ENCODE measurements at places on chromosomes 7 and 10.
A peak's percentile ranks its signal among the peaks of the same experiment; 100 is the strongest.

DNA sequence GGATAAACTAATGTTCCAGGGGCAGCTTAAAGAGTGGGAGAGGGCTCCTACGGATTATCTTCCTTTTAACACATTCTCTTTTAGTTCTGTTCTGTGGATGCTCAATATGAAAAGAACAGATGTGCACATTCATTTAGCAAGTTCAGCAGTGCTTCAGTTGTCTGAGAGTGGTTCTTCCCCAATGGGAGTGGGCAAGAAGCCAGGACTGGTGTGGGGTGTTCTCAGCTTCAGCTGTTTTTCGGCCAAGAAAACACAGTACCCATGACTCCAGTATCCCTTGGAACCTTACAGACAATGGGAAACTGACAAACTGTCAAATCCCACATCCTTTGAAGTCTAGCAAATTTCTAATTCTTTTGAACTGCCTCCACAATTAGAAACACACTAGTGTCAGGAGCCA lies 71.5 kb upstream of the LRRC17 start:
- no peak for DNase-seq

- no peak for DNase-seq
These were observed 9.8 kb upstream of the MAFK start for GRCh38 chr7:1520539-1521234.

- peak; percentile 97 for DNase-seq
These were observed 55.8 kb upstream of the CDCA7L start for GRCh38 chr7:22001345-22002004.

GRCh38 chr10:18532881-18533535 lies 118.4 kb downstream of the NSUN6 start:
- DNase-seq: no peak

GRCh38 chr7:25216837-25217236 lies 11.4 kb downstream of the NPVF start:
- DNase-seq: peak; percentile 34

GRCh38 chr10:79348640-79348988 lies 1.3 kb downstream of the PPIF start:
- DNase-seq: no peak

DNA sequence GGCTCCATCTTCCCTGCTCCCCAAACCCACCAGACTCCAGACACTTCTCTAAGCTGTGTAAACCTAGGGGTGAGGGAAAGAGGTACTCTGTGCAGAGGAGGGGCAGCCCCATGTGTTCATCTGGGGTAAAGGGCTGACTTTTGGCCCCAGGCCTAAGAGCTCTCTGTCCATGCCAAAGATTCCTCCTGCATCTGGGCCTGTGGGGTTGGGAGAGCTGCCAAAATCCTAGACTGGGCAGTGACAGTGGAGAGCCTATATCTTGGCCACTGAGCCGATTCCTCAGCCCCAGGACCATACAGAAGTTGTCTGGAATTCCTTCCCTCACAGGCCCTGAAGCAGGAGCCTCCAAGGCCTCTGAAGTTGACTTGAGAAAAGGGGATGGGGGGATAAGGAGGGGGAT lies 25.3 kb upstream of the LEP start:
- DNase-seq: no peak

GRCh38 chr7:128188396-128189230 lies 52.5 kb upstream of the LEP start:
- no peak for DNase-seq

- no peak for DNase-seq
These were observed 16.4 kb downstream of the SRRM3 start for GRCh38 chr7:76217942-76218566.

DNA sequence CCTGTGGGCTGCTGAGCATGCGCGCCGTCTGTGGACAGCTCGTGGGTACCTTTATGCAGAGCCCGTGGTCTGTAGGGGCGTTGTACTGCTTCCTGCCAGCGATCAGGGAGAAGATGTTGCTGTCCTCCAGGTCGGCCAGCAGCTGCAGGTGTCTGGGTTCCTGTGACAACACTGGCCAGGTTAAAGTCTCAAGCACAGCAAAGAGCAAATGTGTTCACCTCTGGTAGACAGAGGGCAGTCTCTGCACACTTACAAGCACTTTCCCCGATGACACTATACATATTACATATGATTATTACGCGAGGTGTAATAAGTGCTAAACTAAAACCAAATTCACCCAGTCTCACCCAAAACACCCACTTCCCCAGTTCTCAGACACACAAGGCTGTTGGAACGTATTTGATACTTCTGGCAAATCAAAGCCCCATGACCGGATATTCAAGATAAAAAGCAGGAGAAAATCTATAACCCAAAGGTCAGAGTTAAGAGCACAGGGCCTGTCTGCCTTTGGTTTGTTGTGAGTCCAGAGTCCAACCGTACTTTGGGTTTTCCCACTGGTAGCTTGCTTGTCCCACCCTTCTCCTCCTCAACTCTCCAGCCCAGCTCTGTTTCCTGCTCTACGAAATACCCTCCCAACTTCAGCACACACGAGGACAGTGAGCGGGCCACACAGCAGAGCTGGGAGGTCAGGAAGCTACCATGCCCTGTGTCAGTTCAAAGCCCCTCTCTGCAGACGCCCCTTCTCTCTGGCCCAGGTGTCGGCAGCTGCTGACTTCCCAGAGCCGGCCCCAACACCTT lies 49.7 kb upstream of the DDC start:
- DNase-seq: no peak

DNA sequence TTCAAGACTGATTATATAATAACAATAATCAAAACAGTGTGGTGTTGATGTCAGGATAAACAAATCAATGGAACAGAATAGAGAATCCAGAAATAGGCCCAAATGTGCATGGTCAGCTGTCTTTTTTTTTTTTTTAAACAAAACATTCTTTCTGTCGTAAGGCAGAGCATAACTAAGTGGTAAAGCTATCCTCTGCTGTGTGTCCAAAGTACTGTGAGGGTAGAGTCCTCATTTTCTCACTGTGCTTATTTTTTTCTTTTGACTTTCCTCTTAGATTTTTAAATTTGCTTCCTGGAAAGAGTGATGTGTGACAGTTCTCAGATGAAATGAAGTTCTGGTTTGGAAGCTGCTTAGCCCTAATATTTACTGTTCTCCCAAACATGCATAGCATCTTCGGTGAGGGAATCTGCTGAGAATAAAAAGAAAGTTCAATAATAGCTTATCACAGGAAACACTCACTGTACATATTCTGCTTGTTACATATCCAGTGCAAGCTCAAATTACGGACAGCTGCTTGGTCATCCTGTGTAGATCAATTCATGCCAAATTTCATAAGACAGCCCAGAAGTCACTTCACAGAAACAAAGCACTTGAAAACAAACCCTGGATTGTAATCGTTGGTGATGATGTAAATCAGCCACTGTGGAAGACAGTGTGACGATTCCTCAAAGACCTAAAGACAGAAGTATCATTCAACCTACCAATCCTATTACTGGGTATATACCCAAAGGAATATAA lies 423.9 kb downstream of the NEBL start:
- DNase-seq: no peak

GRCh38 chr7:39168403-39169098 lies 190.8 kb downstream of the POU6F2 start:
- no peak for DNase-seq

GRCh38 chr7:94883616-94884015 lies 23.8 kb upstream of the PPP1R9A start:
- no peak for DNase-seq

GRCh38 chr7:34190299-34190698 lies 285.0 kb downstream of the BMPER start:
- DNase-seq: no peak

DNA sequence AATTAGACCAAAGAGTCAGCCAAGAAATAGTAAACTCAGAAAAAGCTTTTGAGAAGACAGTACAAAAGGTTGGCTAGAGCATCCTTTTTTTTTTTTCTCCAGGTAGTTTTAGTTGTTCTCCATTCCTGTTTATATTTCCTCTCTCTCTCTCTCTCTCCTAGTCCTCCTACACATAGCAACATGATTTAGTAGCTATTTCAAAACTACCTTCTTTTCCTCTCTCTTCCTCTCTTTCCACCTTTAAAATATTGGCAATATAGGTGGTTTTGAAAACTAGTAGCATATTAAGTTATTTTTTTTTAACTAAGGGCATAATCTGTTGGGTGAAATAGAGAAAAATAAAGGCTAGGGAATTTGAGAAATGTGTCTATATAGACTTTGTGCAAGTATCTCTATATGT lies 5.0 kb downstream of the SKIDA1 start:
- DNase-seq: no peak

DNA sequence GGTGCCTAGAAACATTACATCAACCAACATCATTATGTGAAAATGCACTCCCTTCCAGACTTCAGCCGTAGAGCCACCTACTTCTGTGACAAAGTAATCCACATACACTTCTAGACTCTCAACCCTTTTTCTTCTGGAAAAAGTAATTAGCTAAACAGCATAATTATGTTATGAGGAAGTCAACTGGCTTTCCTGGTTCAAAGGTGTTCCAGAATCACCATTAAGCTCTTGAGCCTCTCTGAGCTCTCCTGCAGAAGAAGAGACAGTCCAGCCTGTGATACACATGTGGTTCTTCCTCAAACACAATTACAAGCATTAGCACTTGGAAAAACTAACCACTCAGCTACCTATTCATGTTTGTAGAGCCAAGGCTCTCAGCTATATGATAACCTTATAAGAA lies 52.5 kb downstream of the TNS3 start:
- DNase-seq: no peak

Measured in HS-5 (cell line).